GM12878 (cell line): ENCODE measurements at places on chromosomes 3 and 15. TPM values are rescaled to one million over a fixed set of nuclear protein-coding genes. Genes with fewer than 3 reads are reported as not detected.

The ISLR2 gene
- total RNA-seq, result 0.21 and 0.37 TPM in 2 replicates

DNA sequence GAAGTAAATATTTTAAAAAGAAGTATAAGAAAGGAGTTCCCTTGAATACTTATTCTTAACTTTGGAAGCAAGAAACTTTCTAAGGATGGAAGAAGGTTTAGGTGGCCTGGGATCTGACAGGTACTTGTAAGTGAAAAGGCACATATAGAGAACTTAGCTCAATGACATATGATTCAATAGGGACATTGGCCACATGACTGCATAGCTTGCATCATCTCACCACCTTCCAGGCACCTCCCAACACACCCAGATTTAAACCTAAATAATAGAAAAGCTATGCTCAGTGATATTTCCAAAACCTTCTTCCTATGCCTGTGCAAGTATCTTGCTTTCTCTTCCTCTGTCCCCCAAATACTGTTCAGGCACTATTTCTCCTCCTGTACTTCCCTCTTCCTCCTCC is 4.7 kb upstream of the P2RY1 start:
- no peaks in the 10 kb centered on the region for H3K4me1 ChIP-seq
- H3K36me3 ChIP-seq, result no peaks in the 10 kb centered on the region
- H3K27me3 ChIP-seq, result no peaks in the 10 kb centered on the region
- H3K4me3 ChIP-seq, result no peak overlapping the region
- no peak for DNase-seq

DNA sequence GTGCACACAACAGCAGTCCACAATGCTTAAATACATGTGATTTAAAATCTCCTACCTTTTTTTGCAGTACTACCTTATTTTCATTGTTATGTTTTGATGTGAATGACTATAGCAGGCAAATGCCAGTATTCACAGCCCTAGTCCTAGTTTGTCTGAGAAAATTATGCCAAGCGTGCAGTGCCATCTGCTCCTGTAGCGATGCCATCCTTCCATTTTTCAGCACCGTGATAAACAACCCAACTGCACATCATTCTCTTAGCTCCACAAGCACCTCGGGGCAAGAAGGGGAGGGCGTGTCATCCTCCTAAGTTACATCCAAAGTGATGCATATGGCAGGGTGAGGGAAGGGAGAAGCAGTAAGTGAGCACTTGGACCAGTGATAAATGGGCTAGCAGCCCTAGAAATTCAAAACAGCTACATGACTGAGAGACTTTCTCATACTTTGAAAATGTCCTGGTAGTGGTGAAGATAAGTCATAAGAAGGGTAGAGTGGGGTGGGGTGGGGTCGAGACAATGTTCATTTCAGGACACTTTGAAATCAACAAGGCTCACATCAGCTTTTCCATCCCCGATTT is 198.8 kb downstream of the LSAMP start:
- no peaks in the 10 kb centered on the region for H3K4me1 ChIP-seq
- no peaks in the 10 kb centered on the region for H3K36me3 ChIP-seq
- H3K4me3 ChIP-seq, result no peak overlapping the region
- no peaks in the 10 kb centered on the region for H3K27me3 ChIP-seq

DNA sequence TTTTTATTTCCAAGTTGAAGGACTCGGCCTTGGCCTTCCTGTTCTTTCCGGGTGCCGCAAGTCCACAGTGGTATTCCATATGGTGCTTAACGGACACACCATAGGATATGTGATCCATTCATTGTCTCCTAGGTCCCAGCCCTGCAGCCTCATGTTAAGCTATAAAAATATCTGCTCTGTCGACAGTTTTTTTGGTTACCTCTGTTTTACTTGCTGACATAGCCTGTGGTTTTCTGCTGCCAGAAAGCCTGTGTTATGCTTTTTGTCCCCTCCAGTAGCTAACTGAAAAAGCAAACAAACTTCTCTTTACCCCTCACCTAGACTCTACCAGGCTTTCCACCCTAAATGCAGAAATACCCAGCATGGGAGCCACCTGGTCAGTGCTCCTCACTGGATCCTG is 5.3 kb downstream of the INAFM2 start:
- H3K27me3 ChIP-seq, result no peaks in the 10 kb centered on the region
- no peak overlapping the region for H3K4me3 ChIP-seq
- H3K27ac ChIP-seq, result no peak overlapping the region
- H3K4me1 ChIP-seq, result no peaks in the 10 kb centered on the region; the same call in 1 of the 2 replicates
- no peaks in the 10 kb centered on the region for H3K36me3 ChIP-seq

GRCh38 chr3:43906849-43907507 is 216.2 kb downstream of the ABHD5 start:
- H3K36me3 ChIP-seq, result no peaks in the 10 kb centered on the region
- no peaks in the 10 kb centered on the region for H3K27me3 ChIP-seq
- no peak for DNase-seq
- H3K27ac ChIP-seq, result no peak overlapping the region
- H3K4me1 ChIP-seq, result peaks cover 18% of the 10 kb centered on the region
